ENCODE measurements at places on chromosomes 5 and 9.

- no peak for DNase-seq
These were observed 10.7 kb upstream of the TSC1 start for GRCh38 chr9:132955123-132955522.

GRCh38 chr5:20347334-20347733, 359.3 kb upstream of the CDH18 start:
- DNase-seq, result no peak

- no peak for DNase-seq
These were observed 61.8 kb upstream of the PTPRD start for GRCh38 chr9:10674586-10674985.

GRCh38 chr9:77495834-77496671, 152.1 kb downstream of the GNA14 start:
- no peak for DNase-seq

DNA sequence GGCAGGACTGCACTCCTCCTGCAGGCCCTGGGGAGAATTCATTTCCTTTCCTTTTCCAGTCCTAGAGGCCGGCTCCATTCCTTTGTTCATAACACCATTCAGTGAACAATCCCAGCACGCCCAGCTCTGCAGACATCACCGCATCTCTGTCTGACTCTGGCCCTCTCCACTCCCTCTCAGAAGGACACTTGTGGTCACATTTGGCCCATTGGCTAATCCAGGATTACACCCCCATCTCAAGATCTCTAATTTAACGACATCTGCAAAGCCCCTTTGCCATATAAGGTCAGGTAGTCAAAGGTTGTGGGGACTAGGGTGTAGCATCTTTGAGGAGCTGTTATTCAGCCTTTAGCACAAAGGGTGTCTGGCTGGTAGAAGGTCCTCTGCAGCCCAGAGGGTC, 185.0 kb upstream of the DAP start:
- DNase-seq, result no peak

GRCh38 chr5:174608631-174609097, 115.7 kb upstream of the MSX2 start:
- peak; percentile 78 for DNase-seq

DNA sequence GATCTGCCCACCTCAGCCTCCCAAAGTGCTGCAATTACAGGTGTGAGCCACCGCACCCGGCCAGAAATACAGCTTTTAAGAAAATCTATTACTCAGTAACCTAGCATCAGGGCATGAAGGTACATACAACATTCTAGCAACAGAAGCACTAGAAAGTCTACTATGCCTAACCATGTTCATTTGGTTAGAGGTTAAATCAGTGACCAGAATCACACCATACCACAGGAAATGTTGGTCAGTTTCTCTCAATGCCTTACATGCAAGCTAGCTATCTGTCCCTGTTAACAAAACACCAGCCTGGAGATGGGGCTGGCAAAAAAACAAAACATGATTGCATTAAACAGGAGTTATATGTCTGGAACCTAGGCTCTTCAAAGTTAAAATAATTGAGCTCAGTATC, 104.1 kb downstream of the STRBP start:
- DNase-seq, result no peak

DNA sequence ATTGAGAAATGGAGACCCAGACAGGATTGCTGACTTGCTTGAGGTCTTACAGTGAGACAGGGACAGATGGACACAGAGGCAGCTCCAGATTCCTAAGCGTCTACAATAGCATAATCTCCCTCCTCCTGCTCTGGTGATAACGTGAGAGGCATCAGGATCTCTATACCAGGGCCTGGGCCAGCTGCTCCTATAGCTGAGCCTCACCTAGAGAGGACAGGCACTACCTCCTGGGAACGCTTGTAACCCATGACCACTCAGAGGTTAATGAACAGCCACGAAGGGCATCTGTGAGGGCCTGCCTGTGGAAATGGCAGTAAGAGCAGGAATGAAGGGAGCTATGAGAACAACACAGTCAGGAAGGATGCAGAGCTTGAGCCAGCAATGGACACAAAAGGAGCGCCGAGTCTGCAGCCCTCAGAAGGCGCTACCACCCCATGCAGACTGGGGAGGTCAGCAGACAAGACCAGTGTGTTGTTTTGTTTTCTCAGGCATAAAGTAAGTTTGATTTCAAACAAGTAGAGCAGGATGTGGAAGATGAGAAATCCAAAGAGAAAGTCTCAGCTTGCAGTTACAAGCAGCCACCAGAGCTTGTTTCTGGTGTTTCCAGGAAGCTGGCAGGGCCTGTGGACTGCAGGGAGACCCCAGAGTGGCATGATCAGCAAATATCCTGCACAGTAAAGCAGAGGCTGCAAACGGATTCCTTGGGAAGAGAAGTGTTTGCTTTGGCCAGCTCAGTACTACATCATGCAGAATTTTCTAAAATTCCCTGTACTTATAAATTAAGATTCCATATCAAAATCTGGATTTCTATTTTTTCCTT, 17.4 kb downstream of the ANKS6 start:
- DNase-seq, result no peak

DNA sequence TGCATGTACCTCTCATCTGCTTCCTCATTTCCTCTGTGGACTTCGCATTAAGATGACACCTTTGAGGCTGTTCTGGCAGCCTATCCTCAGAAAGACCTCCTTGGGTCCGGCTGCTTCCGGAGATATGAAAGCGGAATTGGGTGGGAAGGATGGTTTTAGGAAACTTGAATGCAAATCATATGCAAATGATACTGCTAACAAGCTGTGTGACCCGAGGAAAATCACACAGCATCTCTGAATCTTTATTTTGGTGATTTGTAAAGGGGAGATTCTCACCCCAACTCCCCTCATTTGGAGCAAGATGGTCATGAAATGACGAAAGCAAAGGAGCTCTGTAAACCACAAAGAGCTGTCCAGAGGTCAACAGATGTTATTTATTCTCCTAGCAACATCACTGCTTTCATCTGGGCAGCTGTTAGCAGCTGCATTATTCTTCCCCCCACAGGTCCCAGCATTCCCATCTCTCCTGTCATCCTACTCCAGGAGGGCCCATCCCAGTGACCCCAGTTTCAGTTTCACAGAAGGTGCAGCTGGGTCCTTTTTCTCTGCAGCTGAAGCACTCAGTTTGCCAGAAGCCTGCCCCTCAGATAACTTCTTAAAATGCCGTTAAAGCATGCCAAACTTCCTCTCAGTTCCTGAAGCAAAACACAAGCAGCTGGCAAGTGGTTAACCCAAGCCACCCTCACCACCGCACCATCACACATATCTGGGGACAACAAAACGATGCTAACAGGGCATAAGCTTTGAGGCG, 269.5 kb downstream of the SEC61B start:
- no peak for DNase-seq

DNA sequence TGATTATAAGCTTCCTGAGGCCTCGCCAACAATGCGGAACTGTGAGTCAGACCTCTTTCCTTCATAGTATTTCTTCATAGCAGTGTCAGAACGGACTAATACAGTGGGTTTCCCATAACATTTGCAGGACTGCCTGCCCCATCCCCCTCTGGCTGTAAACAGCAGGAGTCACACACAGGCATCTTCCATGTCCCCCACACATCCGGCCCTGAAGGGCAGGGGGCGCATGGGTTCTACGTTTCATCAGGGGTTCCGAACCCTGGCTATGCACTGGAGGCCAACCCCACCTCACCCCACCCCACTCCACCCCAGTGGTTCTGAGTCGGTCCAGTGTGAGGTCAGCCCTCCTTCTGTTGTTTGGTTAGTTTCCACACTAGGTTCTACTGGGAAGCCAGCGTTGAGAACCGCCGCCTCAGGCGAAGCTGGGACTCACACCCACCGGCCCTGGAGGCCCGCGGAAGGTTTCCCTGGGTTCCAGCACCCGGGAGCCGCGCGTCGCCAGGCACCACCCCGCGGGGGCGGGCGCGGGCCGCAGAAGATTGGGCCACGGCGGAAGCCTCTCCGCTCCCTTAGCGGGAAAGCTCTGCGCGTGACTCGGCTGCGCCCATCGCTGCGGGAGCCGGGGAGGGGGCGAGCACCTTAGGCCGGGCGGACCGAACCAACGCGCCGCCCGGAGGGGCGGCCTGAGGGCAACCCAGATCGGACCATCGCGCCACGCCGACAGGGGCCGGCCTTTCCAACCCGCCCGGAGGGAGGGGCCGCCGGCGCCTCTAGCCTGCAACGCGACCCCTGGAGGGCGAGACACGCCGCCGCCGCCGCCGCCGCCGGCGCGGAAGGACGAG, at the start of gene RUSC2:
Gene RUSC2, plus strand, starts transcription at position 799 of the 842 bp plus-strand sequence. CDS start 56,411 bp downstream, outside the sequence.
- DNase-seq, result peak; percentile 77

GRCh38 chr9:129451669-129452068, 169.2 kb downstream of the C9orf50 start:
- no peak for DNase-seq

DNA sequence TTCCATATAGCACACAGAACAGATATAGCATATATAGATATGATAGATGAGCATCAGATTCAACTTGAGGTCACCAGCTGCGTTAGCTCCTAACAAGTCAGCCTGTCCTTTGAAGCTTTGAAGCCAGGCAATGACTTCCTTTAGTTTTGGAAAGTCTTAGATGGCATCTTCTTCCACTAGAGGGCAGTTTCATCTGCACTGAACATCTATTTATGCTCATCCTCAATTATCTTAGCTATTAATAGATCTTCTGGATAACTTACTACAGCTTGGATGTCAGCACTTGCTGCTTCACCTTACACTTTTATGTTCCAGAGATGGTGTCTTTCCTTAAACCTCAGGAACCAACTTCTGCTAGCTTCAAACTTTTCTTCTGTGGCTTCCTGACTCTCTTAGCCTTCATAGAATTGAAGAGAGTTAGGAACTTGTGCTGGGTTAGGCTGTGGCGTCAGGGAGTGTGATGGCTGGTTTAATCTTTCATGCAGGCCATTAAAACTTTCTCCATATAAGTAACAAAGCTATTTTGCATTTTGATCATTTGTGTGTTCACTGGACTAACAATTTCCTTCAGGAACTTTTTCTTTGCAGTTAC, 1401.4 kb downstream of the EFNA5 start:
- DNase-seq, result peak; percentile 2

DNA sequence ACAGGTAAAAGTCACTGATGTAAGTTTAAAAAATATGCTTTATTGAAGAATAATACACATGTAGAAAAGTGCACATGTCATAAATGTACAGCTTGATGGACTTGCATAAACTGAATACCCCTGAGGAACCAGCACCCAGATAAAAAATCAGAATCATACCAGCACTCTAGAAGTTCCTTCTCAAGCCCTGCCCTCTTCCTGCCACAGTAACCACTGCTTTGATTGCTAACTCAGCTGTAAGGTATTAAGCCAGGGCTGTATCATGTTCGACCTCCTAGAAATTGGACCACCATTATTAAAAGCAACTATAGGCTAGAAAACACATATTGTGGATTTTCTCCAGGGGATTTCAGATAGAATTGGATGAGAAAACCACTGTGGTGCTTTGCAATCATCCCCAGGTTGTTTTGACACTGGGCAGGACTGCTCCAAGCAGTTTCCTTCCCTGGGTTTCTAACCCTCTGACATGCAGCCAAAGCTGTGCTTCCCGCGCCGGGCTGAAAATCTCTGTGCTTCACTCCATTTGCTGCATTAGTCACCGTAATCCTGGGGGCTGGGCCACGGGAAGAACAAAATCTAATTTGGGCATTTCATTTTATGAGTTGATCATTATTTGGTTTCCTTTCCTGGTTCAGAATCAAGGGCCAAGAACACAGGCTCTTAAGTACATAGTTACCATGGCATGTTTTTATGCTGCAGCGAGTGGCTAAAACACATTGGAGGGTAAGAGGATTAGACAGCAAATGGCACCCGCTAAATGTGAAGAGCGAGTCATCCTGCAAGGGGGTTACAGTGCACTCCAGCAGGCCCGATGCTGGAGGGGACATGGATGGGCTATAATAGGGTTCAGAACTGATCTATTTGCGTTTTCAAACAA, 139.4 kb upstream of the IL12B start:
- no peak for DNase-seq

DNA sequence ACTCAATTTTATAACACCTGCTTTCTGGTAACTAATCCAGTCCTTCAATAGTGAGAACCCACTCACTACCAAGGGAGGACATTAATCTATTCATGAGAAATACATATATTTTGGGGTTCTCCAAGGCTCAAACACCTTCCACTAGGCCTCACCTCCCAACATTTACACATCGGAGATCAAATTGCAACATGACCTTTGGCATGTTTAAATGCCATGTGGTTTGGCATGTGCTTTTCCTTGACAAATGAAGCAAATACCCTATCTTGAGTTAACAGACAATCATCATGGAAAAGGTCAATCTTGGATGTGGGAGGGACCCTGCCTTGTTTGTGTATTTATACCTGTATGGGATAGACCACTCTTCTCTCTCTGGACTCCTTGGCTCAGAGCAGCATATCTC, 21.9 kb upstream of the SPINK14 start:
- DNase-seq, result no peak

- no peak for DNase-seq
These were observed 21.5 kb downstream of the SARDH start for GRCh38 chr9:133716564-133717112.

DNA sequence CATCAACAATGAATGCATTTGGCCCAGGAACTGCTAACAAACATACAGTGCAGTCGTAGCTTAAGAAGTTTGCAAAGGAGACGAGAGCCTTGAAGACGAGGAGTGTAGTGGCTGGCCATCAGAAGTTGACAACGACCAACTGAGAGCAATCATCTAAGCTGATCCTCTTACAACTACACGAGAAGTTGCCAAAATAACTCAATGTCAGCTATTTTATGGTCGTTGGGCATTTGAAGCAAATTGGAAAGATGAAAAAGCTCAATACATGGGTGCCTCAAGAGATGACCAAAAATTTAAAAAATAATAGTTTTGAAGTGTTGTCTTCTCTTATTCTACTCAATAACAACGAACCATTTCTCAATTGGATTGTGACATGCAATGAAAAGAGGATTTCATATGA, 757.7 kb upstream of the CHD1 start:
- no peak for DNase-seq

DNA sequence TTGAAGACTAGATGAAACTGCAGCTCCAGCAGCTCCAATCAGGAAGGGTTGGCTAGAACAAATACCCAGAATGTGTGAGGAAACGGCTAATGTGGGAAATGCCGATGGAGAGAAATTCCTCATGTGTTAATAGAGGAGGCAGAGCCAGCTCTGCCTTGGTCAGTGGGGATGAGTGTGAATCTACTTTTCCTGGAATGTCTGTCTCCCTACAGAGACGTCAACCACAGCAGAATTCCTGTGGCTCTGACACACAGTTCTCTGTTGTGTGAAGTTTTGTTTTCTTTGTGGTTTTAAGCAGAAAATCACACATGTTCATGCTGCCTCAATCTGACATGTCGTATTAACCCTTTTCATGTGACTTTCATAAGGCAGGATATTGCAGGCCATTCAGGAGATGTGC, 476.6 kb upstream of the WWC1 start:
- DNase-seq, result no peak
